NCI-H187 treated with DMSO at 0.1 percent for 48 hours (cell line): ENCODE measurements at places on chromosomes 3 and 15.
A peak's percentile ranks its signal among the peaks of the same experiment; 100 is the strongest.

DNA sequence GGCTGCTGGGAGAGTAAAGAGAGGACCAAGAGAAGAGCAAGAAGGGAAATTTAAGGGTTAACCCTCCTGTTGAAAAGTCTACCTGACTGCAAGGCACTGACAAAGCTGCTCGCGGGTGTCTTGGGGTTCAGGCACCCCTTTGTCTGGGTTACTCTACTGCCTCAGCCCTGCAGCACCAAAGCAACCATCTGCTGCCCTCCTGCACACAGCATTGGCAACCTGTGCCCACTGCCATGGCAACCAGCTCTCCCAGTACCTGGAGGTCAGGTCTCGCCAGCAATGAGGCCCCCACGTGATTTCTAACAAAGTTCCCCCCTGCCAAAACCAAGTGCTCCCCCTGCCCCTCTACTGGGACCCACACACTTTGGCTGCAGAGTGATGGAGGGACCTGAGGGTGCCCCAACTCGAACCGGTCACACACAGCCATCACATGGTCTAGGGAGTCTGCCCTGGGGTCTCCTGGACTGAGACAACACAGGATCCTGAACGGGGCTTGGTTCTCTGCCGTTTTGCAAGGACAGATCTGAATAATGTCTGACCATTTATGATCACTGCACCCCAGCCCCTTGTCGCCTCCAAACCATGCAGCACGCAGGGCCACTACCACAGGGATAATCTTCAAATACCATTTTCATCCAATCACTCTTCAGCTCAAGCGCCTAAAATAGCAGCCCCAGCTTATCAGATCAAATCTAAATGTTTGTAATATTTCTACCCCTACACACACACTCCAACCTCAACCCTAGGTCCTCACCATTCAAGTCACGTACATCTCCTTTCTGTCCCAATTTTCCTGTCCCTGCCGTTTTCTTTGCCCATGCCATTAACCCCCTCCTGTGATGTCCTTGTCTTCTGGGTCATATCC, 50.7 kb downstream of the ADCY5 start:
- DNase-seq: no peak

- DNase-seq: no peak
These were observed 64.0 kb downstream of the DPH6 start for GRCh38 chr15:35481992-35482391.

- DNase-seq: no peak
These were observed 120.5 kb downstream of the POLR2M start for GRCh38 chr15:57827021-57827420.

- no peak for DNase-seq
These were observed 129.3 kb downstream of the RBMS3 start for GRCh38 chr3:29410220-29410619.

GRCh38 chr15:39585389-39585841, 4.5 kb downstream of the THBS1 start:
- DNase-seq: no peak

DNA sequence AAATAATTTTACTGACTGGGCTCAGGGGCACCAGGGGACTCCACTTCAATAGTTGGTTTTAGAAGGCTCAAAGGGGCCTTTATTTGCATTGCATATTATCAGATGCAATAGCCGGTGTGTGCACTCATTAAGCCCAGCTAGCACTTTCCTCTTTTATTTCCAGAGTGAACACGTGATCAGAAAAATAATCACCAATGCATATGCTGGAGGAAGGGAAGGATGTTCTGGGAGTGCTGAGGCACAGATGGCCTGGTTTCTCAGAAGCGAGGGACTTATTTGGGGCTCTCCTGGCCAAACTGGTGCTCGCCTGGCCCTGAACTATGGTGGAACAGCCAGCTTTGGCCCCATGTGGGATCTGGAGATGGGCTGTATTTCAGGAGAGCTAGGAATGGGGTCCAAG, 60.4 kb upstream of the SEC13 start:
- DNase-seq: no peak

DNA sequence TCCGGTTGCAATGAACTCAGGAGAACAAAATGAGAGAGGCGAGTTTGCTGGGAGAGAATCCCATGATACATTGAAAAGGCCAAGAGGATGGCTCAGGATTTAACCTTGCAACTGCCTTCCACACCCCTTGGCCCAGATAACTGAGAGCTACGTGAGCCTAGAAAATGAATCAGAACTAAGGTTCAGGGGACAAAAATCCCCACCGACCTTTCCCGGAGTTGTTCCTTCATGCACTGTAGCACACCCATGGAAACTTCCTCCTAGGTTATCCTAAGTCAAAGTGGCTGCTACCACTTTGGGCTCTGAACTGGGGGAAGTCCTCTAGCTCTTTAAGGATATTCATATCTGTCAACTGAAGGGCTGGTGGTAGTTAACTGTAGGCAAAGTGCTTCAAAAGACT, 58.3 kb upstream of the SLC4A7 start:
- DNase-seq: no peak

- DNase-seq: no peak
These were observed 53.6 kb downstream of the SETMAR start for GRCh38 chr3:4356546-4357410.

- DNase-seq: no peak
These were observed 656.3 kb downstream of the RBMS3 start for GRCh38 chr3:29937185-29937584.

DNA sequence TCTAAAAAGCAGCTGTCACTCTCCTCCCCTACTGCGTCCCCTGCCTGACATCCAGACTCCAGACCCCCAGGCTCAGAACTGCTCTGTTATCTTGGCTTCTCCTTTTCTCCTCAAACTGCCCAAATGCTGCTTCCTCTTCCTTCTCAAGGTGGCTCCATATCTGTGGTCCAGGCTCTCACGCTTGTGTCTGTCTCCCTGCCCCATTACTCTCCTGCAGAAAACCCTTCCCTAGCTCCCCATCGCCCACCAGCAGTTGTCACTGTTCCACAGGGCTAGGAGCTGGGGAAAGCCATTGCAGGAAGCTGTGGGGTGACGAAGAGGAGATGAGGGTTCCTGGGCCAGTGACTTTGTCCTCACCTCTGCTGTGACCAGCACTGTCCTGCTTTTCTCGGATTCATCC, 30.7 kb upstream of the CGNL1 start:
- no peak for DNase-seq

- DNase-seq: no peak
These were observed 49.2 kb downstream of the MGLL start for GRCh38 chr3:127772827-127773751.

GRCh38 chr3:2929574-2929973, 180.6 kb downstream of the IL5RA start:
- no peak for DNase-seq

- DNase-seq: no peak
These were observed 131.0 kb upstream of the TOPAZ1 start for GRCh38 chr3:44110648-44111047.

GRCh38 chr15:51443282-51443914, 101.9 kb downstream of the GLDN start:
- no peak for DNase-seq

DNA sequence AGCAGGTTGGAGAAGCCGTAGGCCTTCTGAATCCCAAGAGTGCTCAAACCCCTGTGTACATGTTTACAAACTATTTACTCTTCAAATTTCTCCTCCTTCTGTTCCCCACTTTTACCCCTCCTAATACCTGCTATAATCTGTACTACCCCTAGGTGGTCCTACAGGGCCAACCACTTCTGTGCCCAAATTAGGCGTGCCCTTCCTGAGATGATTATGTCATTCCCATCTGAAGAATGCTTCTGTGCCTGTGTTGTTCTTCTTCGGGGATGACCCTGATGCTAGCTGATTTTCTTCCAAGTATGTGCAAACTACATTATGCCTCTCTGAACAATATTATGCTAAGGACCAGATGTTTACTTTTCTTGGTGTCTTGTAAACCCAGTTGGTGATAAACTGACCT, 20.5 kb downstream of the RBP2 start:
- no peak for DNase-seq

GRCh38 chr3:113947372-113948014, at the start of gene ZDHHC23:
ZDHHC23 (plus strand) TSS chr3:113948013; CDS start chr3:113948803, 790 bp downstream.
- peak; percentile 21 for DNase-seq

DNA sequence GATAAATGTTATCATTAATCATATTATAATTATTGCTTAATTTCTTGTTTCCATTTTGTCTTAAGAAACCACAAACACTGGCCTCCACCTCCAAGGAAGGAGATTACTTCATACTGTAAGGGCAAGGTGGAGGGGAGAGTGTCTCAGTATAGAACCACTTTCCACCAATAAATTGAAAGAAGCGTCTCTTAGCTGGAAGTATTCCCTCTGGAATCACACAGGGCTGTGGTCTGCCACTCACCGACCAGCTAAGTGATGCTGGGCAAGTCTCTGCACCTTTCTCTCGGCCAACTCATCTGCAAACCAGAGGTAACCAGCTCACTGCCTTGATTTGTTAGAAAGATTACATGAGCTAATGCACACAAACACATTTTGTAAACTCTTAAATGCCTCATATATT, 63.1 kb downstream of the EIF4E3 start:
- DNase-seq: no peak

DNA sequence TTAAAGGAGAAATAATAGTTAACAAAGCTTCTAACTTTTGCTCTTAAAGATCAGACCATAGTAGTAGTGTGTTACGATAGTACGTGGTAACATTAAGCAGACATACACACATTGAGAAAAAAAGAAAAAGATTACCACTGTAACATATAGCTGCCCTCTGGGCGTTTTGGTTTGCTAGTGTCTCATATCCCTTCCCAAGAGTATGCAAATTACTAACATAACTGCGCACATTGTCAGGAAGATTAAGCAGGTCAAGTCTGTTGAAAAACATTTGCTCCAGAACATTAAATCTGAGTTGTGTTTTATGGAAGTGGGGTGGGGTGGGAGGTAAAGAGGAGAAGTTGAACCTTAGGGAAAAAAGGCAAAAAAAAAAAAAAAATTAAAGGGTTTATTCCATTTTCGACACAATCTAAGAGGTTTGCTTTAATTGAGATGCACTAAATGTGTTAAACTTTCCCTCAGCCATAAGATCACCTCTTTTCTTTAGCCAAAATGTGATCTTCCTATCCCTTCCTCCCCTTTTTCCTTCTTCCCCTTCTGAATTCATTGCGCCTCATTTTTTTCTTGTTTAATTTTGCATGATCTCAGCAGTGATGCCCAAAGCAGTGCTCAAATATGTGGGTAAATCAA, 1.5 kb upstream of the LRIG1 start:
- DNase-seq: no peak

- no peak for DNase-seq
These were observed 33.3 kb downstream of the SLC41A3 start for GRCh38 chr3:126050626-126051025.

- DNase-seq: no peak
These were observed 3.3 kb downstream of the NDUFAF3 start for GRCh38 chr3:49025005-49025792.

DNA sequence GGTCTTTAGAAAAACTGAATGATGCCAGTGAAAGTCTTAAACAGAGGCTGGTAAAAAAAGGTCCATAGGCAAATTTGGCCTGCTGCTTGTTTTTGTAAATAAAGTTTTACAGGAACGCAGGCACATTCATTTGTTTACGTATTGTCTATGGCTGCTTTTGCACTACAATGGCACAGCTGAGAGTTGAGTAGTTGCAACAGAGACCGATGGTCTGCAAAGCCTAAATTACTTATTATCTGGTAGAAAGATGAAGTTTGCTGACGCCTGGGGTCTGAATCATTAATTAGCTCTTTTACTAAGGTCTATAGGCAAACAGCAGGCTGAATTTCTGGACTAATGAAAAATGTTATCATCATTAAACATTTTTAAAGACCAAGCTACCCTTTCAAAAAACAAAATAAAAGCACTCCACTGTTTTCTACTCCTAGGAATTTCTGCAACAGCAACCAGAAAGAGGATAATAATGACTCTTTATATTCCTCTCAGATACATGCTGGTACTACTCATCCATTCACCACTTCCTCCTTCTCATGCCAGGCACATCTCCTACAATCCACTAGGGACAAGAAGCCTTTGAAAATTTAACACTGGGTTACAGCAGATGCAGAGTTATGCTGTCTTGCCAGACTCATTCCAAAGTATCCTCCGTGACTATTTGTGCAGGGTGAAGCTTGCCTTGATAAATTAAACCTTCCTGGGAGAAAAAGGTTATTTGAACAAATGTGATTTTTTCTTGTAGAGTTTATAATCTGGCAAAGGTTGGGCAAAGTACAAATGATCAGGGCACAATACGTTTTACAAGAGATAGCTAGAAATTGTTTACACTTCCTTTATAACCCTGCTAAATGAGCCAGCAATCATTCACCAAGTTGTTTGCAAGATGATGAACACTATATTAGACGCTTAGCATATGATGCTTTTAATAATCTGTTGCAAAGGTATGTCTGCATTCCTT, 6.0 kb downstream of the GATM start:
- DNase-seq: no peak

GRCh38 chr3:39408493-39409372, 2.2 kb downstream of the RPSA start:
- DNase-seq: no peak

DNA sequence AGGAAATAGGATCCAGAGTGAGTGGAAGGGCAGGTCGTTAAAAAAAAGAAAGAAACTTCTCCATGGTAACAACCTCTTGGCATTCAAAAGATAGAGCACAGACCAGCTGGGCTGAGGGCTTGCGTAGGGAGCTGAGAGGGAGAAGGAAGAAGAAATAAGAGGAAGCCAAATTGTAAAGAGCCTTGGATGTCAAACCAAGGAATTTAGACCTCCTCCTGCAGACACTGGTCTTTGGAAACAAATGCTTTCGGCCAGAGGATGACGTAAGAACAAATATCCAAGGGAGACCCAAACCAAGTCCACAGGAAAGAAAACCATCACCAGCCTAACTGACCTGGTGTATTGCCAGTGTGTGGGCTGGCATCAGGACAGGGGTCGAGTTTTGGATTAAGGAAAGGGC, 155.2 kb downstream of the UACA start:
- no peak for DNase-seq
